ENCODE measurements at places on chromosomes 4 and X.

- no peak for DNase-seq
These were observed 10.7 kb downstream of the MAGED2 start for GRCh38 chrX:54818221-54818620.

DNA sequence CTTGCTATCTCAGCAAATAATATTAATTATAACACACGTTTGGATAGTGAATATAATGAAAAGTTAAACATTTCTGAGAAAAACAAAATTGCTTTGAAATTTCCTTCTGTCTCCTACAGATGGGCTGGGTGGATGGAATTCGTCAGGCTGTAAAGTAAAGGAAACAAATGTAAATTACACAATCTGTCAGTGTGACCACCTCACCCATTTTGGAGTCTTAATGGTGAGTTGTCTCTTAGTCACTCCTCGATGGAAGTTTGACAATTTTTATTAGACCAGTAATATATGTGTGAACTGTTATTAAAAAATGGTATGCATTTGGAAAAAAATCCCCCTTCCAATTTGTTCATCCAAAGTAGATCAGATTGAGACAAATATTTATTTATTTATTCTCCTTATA is 92.5 kb upstream of the BRS3 start:
- DNase-seq, result no peak

- no peak for DNase-seq
These were observed 6.2 kb downstream of the CHIC2 start for GRCh38 chr4:54058171-54058570.

DNA sequence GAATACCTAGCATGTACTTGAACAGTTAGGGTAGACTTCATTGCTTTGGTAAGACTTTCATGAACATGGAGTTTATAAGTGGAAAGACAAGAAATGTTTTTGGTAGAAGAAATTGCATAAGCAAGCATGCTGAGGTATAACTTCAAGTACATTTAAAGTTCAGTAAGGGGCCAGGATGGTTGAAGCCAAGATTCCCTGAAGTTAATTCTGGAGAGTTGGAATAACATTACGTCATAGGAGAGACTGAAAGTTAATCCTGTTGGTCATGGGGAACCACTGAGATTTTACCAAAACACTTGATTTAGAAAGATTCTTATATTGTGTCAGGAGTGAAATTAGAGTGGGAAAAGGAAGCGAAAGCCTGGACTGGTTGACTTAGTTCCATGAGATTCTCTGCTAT is 767.5 kb upstream of the MAGEB2 start:
- no peak for DNase-seq

DNA sequence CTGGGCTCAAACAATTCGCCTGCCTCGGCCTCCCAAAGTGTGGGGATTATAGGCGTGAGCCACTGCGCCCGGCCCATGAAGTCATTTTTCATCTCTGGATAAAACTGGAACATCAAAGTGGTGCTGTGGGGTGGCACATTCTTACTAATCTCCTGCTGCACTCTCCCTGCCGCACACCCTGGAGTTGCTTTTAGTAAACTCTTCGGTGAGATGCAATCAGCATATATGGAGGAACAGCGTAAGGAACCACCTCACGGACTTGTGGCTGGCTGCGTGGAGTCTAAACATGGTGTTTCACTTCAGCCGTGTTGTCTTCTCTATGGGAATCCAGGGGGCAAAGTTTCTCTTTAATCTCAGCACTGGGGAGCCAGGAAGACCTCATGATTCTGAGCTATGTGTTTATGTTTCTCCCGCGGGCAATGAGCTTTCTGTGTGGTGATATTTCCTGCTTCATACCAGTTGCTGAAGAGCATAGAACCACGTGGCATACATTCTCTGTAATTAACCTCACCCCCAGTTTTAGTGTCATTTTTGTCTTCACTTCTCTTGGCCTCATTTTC is 2.1 kb upstream of the RHOH start:
- DNase-seq, result no peak

DNA sequence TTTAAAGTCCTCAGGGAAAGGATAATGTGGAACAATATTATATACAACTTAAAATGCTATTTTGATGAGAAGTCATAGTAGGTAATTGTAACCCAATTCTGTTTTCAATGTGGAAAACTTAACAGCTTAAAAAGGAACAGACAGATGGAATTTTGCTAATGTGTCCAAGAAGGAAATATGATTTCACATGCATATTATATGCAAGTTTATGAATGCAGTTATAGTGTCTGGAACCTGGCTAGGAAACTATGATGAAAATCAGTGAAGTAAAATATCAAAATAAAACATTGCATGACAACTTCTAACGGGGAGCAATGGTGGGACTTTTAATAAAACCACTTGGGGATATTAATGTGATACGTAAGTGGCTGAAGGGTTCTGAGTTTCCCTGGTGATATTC is 152.6 kb upstream of the HAND2 start:
- DNase-seq, result no peak

- peak; percentile 41 for DNase-seq
These were observed at the start of gene USP46 for GRCh38 chr4:52659001-52659721. Gene USP46 (minus strand): TSS chr4:52659301. CDS start chr4:52659150, 151 bp downstream.

GRCh38 chr4:2934077-2934812 is 29.0 kb downstream of the NOP14 start:
- DNase-seq, result no peak

- DNase-seq, result no peak
These were observed 21.8 kb upstream of the TBC1D14 start for GRCh38 chr4:6887591-6888371.

GRCh38 chr4:42747971-42748370 is 91.1 kb upstream of the ATP8A1 start:
- no peak for DNase-seq

- no peak for DNase-seq
These were observed 23.2 kb upstream of the ANXA3 start for GRCh38 chr4:78528327-78528726.

- DNase-seq, result no peak
These were observed 83.8 kb downstream of the FAM53A start for GRCh38 chr4:1600211-1600780.

DNA sequence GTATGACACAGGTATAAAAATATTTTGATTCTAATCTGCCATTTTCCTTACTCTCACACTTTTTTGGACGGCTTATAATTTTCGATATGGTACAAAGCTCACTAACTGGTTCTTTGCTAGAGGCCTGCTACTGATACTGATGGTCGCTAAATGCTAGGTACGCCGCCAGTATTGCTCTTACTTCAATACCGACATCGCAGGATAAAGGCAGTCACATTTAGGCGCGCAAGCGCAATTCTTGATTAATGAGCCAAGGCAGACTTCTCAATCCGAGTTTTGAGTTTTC is 557 bp upstream of the USP38 start:
- no peak for DNase-seq

- DNase-seq, result no peak
These were observed 453.9 kb upstream of the ZFP42 start for GRCh38 chr4:187541666-187542065.

DNA sequence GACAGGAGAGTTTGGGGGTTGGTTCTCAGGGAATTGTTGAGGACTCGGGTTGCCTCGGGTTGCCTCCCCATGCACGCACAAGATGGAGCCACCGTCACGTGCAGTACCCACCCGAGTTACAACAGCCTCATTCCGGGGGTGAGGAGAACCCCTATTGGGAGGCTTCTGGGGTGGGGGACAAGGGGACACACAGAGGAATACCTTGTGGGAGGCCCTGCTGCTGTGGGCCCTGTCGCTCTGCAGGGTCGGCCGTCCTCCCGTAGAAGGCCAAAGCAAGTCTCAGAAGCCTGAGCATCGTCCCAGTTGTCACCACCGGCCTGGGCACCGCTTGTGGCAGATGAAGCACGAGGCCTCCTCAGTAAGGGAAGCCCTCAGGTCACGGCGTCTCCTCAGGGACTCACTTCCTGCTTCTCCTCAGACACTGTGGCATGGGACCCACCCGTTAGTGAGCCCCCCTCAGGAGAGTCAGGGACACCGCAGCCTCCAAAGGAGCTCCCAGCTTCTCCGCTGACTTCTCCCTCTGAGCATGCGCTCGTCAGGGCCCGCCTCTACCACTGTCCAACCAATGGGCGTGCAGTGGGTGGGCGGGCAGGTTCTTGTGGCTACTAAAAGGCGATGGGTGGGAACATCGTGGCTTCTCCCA is at the start of gene CT55:
Gene CT55, minus strand, starts transcription at position 522 of the 643 bp plus-strand sequence. Its CDS starts 227 bp downstream, at position 295.
- DNase-seq, result no peak

DNA sequence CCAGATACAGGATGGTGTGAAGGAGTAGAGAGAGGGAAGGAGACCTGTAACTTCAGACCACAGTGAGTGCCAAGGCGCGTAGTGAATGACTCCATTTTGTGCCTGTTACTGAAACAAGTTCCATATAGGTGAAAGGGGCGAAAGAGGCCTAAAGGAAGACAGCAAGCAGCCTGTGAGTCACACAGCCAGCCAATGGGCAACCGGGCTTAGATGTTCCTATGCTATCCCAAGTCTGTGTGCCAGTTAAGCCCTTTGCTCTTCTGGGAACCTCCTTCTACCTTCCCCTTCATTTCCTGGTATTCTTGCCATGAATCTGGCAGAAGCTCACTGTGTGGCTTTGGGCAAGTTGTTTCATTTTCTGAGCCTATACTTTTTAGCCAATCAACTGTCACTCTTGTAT is 161.8 kb upstream of the LDB2 start:
- DNase-seq, result no peak

DNA sequence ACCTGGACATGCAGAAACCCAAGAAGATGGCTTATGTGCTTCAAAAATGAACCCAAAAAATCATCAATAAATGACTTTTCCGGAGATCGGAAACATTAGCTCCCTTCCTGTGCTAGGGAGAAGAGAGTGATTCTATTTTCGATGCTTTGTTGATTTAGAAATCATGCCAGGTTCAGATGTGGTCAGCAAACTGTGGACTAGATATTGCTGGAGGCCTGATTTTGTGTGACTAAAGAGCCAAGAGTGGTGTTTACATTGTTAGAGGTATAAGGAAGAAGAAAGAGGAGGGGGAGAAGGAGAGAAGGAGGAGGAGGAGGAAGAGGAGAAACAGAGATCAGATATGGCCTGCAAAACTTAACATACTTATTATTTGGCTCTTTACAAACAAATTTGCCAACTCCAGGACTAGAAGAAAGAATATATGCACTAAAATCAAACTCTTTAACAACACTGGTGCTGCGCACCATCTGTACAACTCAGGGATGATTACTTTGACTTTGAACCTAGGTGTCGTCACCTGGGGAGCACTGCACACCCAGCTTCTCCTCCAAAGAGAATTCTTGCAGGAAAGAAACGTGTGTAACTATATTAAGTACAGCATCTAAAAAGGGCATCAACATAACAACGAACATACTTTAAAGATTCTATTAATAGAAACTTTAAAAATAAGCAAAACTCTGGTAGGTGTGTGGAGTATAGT is 664.9 kb upstream of the LCORL start:
- DNase-seq, result no peak

GRCh38 chr4:158869001-158869400 is 100.2 kb downstream of the FNIP2 start:
- no peak for DNase-seq

- DNase-seq, result no peak
These were observed 247.8 kb downstream of the SH2D1A start for GRCh38 chrX:124594017-124594651.

DNA sequence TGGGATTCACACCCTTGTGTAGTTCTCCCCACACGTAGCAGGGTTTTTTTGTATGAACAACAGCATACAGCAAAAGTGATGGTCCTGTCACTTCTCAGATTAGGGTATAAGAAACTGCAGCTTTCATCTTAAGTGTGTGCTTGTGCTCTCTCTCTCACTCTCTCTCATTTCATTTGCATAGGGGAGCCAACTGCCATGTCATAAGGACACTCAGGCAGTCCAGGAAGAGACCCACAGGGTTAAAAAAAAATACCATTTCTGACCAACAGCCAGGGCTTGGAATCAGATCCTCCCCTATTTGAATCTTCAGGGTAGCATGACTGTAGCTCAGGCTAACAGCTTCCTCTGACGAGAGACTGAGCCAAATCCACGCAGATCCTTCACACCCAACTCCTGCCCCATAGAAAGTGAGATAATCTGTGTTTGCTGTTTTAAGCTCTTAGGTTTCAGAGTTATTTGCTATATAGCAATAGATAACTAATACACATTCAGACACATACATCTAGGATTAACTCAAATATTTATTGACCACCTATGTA is 331.2 kb downstream of the PAPSS1 start:
- DNase-seq, result no peak

DNA sequence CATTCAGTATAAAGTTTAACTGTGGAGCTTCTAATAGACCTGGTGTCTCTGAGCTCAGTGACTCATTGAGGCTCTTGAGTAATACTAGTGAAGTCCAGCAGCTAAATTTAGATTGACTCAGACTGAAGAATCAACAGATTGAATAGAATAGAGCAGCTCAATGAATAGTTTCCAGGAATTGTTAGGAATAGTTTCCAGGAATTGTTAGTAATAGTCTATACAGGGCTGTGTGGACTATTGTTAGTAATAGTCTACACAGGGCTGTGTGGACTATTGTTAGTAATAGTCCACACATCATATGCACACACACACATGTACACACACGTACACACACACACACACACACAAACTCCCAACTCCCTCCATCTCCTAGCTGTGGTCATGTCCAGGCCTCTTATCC is 3.0 kb downstream of the GIMD1 start:
- no peak for DNase-seq

DNA sequence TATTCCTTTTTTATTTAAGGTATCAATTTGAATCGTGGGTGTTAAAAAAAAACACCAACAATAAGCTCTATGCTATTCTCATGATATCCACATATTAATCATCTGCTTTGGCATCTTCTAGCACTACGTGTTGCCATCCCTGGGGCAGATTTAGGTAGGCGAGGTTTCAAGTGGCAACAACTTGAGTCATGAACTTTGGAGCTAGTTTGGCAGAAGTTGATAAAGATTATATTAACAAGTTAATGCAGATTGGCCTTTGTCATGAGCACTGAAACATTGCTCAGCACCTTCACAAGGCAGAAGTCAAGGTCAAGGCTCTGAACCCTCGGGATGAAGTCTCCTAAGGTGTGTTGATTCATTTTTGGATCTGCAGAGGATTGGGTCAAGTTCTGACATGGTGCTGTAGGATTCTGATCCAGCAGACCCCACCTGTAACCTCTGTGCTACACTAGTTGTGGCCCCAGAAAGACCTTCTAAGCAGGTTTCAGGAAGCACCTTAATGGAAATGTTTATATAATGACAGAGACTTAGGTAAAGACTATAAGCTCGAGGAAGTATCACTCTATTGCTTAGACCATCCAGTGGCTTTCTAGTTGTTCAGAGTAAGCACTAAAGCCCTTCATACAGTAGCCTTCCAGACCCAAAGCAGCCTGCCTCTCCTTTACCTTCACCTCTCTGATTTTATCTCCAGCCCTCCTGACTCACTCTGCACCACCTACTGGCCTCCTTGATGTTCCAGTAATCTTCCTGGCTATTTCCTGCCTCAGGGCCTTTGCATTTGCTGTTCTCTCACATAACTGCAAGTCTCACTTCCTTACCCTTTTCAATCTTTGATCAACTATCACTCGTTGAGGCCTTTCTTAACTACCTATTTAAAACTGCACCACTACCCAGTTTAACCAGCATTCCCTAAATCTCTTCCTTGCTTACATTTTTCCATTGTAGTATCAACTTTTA is 117.0 kb upstream of the SLC4A4 start:
- no peak for DNase-seq

- DNase-seq, result no peak
These were observed 32.5 kb downstream of the MEPE start for GRCh38 chr4:87865288-87865687.

- DNase-seq, result no peak
These were observed 5.4 kb upstream of the CLDN34 start for GRCh38 chrX:9961750-9962149.
